ENCODE measurements at places on chromosomes 11 and 22.

GRCh38 chr11:84310268-84310667 is 1024.1 kb upstream of the CCDC90B start:
- H3K27ac ChIP-seq = no peak overlapping the region
- no peaks in the 10 kb centered on the region for H3K27me3 ChIP-seq
- no peak overlapping the region for H3K4me3 ChIP-seq
- DNase-seq = no peak

DNA sequence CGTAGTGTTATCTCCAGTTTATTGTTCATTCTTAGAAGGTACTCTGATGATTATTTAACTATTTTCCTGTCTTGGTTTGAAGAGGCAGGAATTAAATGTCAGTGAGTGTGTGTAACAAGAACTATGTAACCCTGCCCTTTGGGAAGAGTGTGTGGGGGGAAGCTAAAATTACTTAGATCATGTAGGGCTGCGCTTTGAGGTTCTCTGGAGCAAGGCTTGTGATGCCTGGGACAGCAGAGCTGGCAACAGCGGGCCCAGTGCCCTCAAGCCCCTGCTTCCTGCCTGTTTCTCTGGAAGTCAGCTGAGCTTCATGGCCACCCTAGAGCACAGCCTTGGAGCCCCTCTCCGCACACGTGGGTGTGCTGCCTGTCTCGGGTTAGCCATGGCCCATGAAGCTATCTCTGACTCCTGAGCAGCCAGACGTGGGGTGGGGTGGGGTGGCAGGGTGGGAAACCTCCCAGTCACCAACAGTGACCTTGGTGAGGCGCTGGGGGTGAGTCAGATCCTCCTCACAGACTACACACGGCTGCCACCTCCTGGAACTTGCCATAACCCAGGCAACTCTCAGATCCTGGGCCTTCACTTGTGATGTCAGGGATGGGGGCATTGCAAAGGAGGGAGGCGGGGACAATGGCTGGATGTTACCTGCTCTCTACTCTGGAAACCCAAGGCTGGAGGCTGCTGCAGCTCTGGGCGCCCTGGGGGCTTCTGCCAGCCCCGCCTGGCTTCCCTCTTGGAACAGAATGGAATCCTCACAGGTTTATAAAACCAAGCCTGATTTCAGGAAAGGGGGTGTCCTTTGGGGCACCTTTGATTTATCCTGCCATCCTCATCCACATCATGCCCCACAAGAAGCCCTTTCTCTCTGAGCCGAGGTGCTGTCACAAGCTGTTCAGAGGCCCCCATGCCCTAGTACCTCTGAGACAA is 88.6 kb downstream of the SNX19 start:
- H3K27me3 ChIP-seq = no peaks in the 10 kb centered on the region
- H3K36me3 ChIP-seq = no peaks in the 10 kb centered on the region
- H3K27ac ChIP-seq = no peak overlapping the region
- no peak overlapping the region for H3K4me3 ChIP-seq
- no peaks in the 10 kb centered on the region for H3K4me1 ChIP-seq

DNA sequence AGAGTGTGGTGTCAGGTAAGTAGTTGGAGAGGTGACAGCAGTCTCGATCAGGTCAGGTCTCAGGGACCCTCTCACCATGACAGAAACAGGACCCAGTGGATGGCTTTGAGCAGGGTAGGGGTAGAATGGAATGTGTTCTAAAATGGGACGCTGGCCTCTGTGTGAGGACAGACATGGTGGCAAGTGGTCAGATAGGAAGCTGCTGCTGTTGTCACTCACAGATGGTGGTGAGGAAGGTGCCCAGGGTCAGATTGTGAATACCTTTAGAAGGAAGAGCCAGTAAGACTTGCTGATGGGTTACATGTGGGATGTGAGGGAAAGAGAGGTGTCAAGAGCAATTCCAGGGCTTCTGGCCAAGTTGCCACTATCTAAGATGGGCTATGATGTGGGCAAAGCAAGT is 596.3 kb downstream of the NTM start:
- H3K27me3 ChIP-seq = no peaks in the 10 kb centered on the region
- H3K27ac ChIP-seq = no peak overlapping the region
- H3K36me3 ChIP-seq = no peaks in the 10 kb centered on the region

- no peak overlapping the region for H3K27ac ChIP-seq
- peaks cover 15% of the 10 kb centered on the region for H3K27me3 ChIP-seq
- no peak for DNase-seq
- no peaks in the 10 kb centered on the region for H3K4me1 ChIP-seq
- no peak overlapping the region for H3K4me3 ChIP-seq
- no peaks in the 10 kb centered on the region for H3K36me3 ChIP-seq
Measured at GRCh38 chr22:47586038-47586437, 823.6 kb downstream of the TBC1D22A start.

DNA sequence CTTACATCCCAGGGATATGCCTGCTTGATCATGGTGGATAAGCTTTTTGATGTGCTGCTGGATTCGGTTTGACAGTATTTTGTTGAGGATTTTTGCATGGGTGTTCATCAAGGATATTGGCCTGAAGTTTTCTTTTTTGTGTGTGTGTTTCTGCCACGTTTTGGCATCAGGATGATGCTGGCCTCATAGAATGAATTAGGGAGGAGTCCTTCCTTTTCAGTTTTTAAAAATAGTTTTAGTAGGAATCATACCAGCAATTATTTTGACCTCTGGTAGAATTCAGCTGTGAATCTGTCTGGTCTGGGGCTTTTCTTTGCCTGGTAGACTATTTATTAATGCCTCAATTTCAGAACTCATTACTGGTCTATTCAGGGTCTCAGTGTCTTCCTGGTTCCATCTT is 362.4 kb downstream of the JRKL start:
- H3K4me1 ChIP-seq = no peaks in the 10 kb centered on the region
- H3K36me3 ChIP-seq = no peaks in the 10 kb centered on the region
- DNase-seq = no peak
- no peaks in the 10 kb centered on the region for H3K27me3 ChIP-seq
- H3K4me3 ChIP-seq = no peak overlapping the region

DNA sequence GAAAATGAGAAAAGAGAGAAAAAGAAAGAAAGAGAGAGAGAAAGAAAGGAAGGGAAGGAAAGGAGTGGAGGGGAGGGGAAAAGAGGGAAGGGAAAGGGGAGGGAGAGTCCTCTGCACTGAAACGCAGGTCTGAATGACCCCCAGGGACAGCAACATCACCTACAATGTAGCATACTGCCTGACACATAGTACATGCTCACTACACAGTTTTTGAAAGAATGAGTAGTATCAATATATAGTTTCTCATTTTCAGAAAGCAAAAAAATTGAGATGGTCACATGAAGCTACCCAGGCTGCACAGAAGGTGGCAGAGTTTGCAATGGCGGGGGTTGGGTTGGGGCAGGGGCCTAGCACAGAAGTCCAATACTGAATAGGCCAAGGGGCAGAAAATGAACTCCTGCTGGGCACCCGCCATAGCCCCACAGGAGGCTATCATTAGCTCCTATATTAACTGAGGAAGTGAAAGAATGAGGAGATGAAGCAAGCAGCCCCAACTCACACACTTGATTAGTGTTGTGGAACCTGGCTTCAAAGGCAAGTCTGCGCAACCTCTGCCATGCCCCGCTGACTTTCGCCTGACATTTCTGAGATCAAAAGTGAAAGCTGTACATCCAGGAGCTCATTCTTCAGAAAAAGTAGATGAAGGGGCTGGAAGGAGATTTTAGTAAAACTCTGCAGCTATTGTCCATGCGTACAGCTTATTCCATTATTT is 241.2 kb upstream of the SYN3 start:
- no peak overlapping the region for H3K4me3 ChIP-seq
- H3K4me1 ChIP-seq = no peaks in the 10 kb centered on the region
- H3K27me3 ChIP-seq = no peaks in the 10 kb centered on the region

DNA sequence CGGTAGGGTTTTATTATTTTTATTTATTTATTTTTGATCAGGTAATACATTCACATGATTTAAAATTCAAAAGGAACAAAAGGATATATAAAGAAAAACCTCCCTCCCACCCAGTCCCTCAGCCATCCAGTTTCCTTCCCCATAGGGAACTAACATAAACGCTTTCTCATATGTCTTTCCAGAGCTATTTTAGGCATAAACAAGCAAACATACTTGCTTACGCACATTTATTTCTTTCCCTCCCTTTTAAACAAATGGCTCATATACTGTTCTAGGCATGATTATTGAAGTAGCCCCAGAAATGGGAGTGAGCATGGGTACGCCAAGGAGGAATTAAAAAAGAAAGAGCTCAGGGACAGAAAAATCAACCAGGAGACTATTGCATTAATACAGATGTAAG is 63.7 kb downstream of the LIF start:
- no peaks in the 10 kb centered on the region for H3K36me3 ChIP-seq
- DNase-seq = no peak
- H3K4me3 ChIP-seq = no peak overlapping the region

DNA sequence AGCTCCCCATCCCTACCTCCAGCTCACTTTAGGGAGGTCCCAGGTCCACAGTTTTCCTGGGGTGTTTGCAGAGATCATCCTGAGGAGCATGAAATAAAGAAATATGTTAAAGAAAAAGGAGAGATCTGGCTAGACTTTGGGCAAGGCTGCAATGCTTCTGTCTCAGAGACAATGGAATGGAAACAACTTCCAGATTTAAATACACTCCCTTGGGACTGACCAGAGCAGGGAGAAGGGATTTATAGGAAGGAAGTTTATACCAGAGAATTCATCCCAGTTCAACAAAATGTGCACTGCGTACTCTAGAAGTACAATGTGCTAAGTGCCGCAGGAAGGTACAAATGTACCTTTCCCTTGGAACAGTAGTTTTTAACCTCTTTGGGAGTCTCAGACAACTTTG is 40.4 kb downstream of the ETS1 start:
- no peaks in the 10 kb centered on the region for H3K27me3 ChIP-seq
- no peak for DNase-seq
- no peak overlapping the region for H3K4me3 ChIP-seq
- H3K4me1 ChIP-seq = peaks cover 4% of the 10 kb centered on the region

GRCh38 chr11:105856954-105857353 is 165.1 kb downstream of the MSANTD4 start:
- no peak overlapping the region for H3K27ac ChIP-seq
- H3K4me1 ChIP-seq = no peaks in the 10 kb centered on the region
- no peaks in the 10 kb centered on the region for H3K27me3 ChIP-seq
- no peaks in the 10 kb centered on the region for H3K36me3 ChIP-seq

GRCh38 chr11:101835506-101836063 is 79.2 kb upstream of the CEP126 start:
- no peaks in the 10 kb centered on the region for H3K36me3 ChIP-seq
- H3K27ac ChIP-seq = no peak overlapping the region
- no peaks in the 10 kb centered on the region for H3K4me1 ChIP-seq
- no peak for DNase-seq

GRCh38 chr11:119617340-119617713 is 111.7 kb downstream of the NECTIN1 start:
- no peak overlapping the region for H3K27ac ChIP-seq
- no peaks in the 10 kb centered on the region for H3K36me3 ChIP-seq
- DNase-seq = no peak
- H3K4me1 ChIP-seq = peaks cover 8% of the 10 kb centered on the region
- H3K4me3 ChIP-seq = no peak overlapping the region

GRCh38 chr11:60783141-60783484 is 2.0 kb upstream of the MS4A10 start:
- H3K4me1 ChIP-seq = peaks cover 2% of the 10 kb centered on the region
- DNase-seq = no peak
- no peak overlapping the region for H3K27ac ChIP-seq
- H3K27me3 ChIP-seq = no peaks in the 10 kb centered on the region
- no peaks in the 10 kb centered on the region for H3K36me3 ChIP-seq

DNA sequence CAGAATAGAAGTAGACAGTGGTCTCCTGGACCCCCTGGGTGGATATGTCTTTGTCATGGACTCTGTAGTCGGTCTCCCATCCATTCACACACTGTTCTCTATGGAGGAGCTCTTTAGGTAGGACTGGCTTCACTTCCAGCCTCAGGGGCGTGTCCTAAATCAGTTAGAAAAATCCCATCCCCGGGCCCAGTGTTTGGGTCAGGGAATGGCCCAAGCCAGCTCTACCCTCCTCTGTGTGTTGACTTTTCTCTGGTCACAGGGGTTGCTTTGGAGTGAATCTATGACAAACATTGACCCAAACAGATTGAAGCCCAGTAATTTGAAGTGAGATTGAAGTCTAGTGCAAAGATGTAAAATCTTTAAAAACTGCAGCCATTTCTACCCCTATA is 34.0 kb downstream of the WEE1 start:
- H3K36me3 ChIP-seq = no peaks in the 10 kb centered on the region
- no peak overlapping the region for H3K4me3 ChIP-seq
- H3K27me3 ChIP-seq = no peaks in the 10 kb centered on the region
- H3K4me1 ChIP-seq = peaks cover 21% of the 10 kb centered on the region
- H3K27ac ChIP-seq = no peak overlapping the region
- DNase-seq = no peak

GRCh38 chr11:69773626-69774353 is 1.4 kb downstream of the FGF4 start:
- H3K4me1 ChIP-seq = no peaks in the 10 kb centered on the region
- DNase-seq = no peak
- H3K4me3 ChIP-seq = no peak overlapping the region
- peaks cover 47% of the 10 kb centered on the region for H3K27me3 ChIP-seq
- no peak overlapping the region for H3K27ac ChIP-seq

GRCh38 chr11:71977743-71978418 is 20.8 kb upstream of the IL18BP start:
- no peaks in the 10 kb centered on the region for H3K27me3 ChIP-seq
- H3K4me3 ChIP-seq = no peak overlapping the region
- peak; percentile 37 for DNase-seq
- no peak overlapping the region for H3K27ac ChIP-seq
- H3K36me3 ChIP-seq = peaks cover 54% of the 10 kb centered on the region

DNA sequence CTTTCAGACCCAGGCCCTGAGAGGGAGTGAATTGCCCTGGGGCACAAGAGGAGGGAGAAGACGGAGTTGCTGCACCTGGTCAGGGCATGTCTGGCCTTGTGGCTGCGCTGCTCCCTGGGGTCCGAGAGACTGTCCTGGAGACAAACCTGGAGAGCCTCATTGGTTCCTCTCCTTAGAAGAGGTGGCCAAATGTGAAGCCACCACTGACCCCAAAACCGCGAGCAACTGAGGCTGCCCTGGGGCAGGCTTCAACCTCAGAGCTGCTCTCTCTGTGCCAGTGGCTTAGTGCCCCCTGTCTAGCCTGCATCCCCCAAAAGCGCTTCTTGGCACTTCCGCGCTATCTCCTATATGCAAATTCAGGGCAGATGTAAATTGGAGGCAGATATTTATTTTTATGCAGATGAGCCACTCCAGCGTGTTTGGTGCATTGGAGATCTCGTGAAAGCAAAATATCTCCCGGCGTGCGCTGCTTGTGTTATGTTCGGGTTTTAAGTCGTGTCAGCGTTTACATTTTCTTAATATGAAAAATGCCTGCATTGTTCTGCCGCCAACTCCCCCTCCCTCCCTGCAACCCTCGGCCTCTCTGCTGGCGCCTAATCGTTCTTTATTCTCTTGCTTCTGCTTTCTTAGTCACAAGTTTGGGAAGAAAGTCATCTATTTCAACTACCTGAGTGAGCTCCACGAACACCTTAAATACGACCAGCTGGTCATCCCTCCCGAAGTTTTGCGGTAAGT is 69.5 kb downstream of the ARHGAP8 start:
- DNase-seq = no peak
- H3K4me3 ChIP-seq = no peak overlapping the region
- no peaks in the 10 kb centered on the region for H3K36me3 ChIP-seq
- H3K27ac ChIP-seq = no peak overlapping the region

GRCh38 chr22:46948411-46949144 is 186.1 kb downstream of the TBC1D22A start:
- H3K27ac ChIP-seq = no peak overlapping the region
- no peak overlapping the region for H3K4me3 ChIP-seq
- DNase-seq = no peak
- no peaks in the 10 kb centered on the region for H3K27me3 ChIP-seq

Data from K562 (cell line).